ENCODE measurements at places on chromosomes 2 and 18.

DNA sequence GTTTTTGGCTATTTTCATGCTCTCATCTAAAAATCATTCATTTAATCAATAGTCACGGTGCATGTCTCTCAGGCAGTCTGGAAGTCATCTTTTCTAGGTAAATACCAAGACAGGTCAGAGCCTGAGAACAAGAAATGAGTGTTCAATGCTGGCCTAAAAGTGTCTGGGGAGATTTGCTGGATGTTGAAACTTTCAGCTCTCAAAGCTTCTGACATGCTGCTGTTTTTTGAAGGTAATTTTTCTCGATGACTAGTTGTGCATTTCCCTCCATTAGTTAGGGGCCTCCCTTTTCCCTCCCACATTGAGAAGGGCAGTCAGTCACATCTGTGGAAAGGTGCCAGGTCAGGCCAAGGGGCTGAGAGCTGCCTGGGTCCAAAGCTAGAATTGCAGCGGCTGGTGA, 115.6 kb downstream of the LPIN1 start:
- DNase-seq = no peak

DNA sequence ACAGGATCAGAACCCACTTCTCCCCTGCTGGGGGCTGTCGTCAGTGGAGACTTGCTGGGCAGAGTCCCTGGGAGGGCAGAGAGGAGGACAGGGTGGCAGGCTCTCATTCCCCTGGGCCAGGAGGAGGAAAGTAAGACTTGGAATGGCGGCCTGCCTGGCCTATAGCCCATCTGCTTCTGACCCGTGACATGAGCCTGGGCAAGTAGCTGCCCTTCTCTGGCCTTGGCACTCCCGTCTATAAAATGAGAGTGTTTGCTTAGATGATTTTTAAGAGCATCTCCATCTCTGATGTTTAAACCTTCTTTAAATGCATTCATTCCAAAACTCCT, 173.0 kb downstream of the DDX1 start:
- DNase-seq = no peak

GRCh38 chr2:197877038-197877437, 72.6 kb downstream of the PLCL1 start:
- no peak for DNase-seq

DNA sequence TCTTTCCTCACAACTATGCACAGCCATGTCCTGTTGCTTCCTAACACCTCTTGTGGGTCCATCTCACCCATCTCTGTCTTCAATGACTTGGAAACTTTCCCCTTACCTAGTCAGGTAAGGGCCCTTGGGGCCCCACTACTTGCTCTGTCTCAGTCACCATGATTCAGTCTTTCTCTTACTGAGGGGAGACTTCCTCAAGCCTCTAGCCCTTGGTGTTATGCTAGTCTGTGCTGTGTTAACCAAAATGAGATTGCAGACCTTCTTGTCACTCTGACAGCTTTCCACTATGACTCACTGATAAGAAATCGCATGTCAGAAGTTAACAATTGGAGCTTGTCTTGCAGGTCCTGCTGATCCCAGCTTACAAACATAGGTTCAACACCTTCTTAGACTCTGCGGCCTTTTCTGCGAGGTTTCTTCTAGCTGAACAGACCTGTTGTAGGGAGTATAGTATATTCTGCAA, 65.3 kb downstream of the WDR75 start:
- DNase-seq = no peak

DNA sequence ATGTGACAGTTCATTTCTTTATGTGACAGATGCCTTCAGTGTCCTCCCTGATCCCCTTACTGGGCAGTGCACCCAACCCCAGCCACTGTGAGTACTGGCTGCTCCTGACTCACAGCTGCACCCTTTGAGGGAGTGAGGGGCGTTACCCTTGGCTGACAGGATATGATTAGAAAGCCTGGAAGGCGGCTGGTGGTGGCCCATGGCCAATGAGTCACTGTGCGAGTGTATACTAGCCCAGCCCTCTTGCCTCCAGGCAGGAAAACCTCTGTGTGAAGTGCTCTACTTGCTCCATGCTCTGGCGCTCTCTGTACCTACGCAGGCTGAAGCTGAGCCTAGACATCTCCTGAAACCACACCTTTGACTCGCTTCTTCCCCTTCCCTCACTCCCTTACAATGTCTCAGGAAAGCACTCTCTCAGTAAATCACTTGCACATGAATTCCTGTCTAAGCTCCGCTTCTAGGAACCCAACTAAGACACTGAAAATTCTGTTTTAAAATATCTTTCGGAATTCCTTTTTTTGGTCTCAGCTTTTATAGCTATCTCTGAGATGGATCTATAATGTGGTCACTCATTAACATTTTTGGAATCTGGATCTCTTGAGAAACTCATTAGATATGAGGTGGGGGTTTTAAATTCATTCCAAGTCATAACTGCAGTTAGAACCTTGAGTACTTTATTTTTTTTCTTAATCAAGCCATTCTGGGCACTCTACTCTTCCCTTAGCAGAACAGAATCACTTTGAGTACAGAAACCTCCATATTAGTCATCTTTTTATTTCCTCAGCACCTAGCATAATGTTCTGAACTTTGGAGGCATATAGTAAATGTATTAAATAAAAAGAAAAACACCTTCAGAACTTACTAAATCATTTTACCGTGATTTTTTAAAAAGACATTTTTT, 25.3 kb upstream of the STAM2 start:
- DNase-seq = peak; percentile 95

GRCh38 chr2:76251342-76251741, 540.6 kb upstream of the GCFC2 start:
- DNase-seq = no peak

DNA sequence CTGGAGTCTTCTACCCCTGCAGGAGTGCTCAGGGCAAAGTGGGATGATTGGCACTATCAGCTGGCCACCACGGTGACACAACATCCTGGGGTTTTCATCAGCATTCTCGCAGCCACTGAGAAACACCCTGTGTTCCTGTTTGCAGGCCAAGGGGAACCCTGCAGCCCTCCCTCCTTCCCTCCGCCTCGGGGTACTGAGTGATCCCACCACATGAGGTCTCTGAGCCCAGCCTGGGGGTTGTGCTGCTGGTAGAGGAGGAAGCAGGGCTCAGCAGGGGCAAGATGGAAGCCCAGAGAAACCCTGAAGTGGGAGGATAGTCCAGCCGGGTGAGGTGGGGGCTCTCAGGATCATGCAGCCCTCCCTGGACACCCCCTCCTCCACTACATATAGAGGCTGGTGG, at the start of gene OXER1:
Gene OXER1 (minus strand): TSS at position 40 of the 400 bp plus-strand sequence. CDS start 73 bp downstream, outside the sequence.
- DNase-seq = no peak

- DNase-seq = no peak
These were observed 818.8 kb upstream of the GYPC start for GRCh38 chr2:125837128-125837527.

- DNase-seq = no peak
These were observed 32.5 kb downstream of the CDC42EP3 start for GRCh38 chr2:37638973-37639372.

GRCh38 chr18:58789876-58790240, 74.8 kb upstream of the ZNF532 start:
- no peak for DNase-seq

- DNase-seq = no peak
These were observed 289.9 kb downstream of the ZEB2 start for GRCh38 chr2:144230033-144230432.

DNA sequence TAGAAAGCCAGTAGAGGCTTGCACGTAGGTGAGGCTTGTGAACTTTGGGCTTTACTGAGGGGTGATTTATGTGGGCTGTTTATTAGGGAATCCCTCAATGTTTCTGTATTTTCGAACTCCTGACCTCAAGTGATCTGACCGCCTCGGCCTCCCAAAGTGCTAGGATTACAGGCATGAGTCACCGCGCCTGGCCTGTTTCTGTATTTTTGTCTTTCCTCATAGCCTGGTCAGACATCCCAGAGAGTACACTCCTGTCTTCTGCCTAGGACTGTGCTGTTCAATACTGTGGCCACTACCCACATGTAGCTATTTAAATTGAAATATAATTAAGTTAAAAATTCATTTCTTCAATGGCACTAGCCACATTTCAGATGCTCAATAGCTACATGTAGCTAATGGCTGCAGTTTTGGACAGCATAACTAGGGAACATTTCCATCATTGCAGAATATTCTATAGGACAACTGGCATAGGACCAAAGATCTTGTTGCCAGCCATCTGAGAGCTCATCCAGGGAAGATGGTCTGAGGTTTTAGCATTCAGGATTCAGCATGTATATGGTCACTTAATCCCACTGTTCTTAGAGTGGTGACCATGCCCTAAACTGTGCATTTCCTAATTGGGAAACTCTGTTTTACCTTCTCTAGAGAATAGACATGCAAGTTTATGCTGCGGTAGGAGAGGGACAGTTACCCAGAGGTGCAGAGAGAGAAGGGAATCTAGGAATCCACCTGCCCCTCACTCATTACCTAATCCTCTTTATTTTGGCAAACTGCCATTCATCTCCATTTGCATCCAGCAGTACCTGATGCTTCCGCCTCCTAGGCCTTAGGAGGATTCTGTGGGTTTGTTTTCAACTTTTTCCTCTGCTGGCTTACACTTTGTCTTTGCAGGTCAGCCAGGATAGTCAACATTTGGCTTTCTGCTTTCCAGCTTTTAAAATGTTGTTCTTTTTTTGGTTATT, 64.4 kb downstream of the LCLAT1 start:
- no peak for DNase-seq

- DNase-seq = no peak
These were observed 18.8 kb upstream of the CCDC195 start for GRCh38 chr2:224734949-224735348.

GRCh38 chr2:168475636-168476035, 19.6 kb downstream of the CERS6 start:
- DNase-seq = no peak

GRCh38 chr2:42084231-42084671, 36.4 kb downstream of the PKDCC start:
- DNase-seq = no peak

GRCh38 chr2:219532378-219532649, 11.3 kb downstream of the CHPF start:
- no peak for DNase-seq

- DNase-seq = no peak
These were observed 355.3 kb upstream of the NRXN1 start for GRCh38 chr2:51387235-51387634.

- DNase-seq = no peak
These were observed 29.7 kb upstream of the APCDD1 start for GRCh38 chr18:10424585-10425307.

DNA sequence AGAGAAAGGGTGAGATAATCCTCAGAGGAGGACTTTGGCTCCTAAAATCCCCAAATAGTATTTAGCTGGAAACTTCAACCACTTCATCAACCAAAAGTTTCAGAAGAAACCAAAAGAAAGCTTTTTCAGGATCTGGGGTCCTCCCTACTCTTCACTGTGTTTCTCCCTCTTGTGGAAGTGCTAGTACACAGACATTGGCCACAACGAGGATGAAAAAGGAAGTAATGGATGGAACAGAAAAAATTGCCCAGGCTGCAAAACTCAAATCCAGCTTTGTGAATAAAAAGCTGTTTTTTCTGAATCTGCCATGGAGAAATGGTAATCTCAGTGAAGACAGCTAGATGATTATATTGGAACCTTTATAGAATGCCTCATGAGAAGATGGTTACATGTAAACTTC, 4.0 kb downstream of the PID1 start:
- DNase-seq = no peak

GRCh38 chr2:202764991-202765390, 106.6 kb downstream of the ICA1L start:
- DNase-seq = no peak

Data from esophagus muscularis mucosa (tissue), 4 donors.